ENCODE measurements at places on chromosomes 4 and X.

DNA sequence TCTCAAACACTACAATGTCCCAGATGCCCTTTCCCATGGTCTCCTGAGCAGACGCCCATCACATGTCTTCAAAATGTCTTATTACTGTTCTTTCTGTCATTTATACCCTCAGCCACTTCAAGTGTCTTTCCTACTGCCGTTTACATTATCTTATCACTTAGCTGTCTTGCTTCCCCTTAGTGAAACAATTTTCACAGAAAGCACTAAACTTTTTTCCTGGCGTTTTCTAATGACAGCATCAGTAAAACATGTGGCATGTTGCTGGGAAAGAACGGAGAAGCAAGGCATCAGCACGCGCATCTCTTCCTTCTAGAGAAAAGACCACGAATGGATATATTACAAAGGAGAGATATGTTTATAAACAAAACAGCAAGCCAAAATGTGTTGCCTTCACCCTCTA is 189.7 kb upstream of the SLIT2 start:
- DNase-seq: no peak

GRCh38 chrX:103309860-103310554 is 783 bp downstream of the BEX2 start:
- no peak for DNase-seq

GRCh38 chrX:36867143-36867542 is 141.0 kb upstream of the FAM47C start:
- DNase-seq: no peak

- no peak for DNase-seq
Measured at GRCh38 chr4:26085551-26085950, 171.5 kb downstream of the SMIM20 start.

- no peak for DNase-seq
Measured at GRCh38 chr4:173502282-173502681, 27.7 kb downstream of the HAND2 start.

DNA sequence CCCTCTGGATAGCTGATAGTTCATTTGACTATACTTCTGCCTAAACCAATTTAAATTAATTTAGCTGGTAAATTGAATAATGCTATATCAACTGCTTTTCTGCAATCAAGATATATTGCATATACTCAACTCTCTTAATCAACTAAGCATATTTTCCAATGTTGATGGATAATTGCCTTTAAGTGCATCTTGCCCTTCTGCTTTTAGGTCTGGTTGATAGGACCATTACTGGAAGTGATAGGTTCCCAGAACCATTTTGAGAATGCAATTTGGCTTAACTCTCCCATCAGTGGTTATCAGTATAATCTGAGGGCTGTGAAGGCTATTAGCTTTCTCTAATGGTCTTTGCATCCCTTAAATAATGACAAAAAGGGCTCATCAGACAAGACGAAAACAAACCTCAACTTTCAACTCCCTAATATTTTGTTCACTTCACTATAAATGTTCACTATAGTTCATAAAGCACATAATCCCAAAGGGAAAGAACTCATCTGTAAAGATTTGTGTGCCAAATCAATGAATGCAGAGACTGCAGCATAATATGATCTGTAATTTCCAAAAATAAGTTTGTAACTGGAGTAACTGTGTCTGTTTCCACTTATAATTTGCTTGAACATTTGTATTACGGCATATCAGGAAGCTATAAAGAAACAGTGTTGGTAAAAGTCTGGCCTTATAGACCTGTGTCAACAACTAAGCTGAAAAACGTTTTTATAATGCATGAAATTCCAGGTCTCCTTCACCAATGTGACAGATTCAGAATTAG is 273.6 kb downstream of the FBXO8 start:
- no peak for DNase-seq

GRCh38 chrX:16708016-16708415 is 4.5 kb downstream of the CTPS2 start:
- DNase-seq: no peak

DNA sequence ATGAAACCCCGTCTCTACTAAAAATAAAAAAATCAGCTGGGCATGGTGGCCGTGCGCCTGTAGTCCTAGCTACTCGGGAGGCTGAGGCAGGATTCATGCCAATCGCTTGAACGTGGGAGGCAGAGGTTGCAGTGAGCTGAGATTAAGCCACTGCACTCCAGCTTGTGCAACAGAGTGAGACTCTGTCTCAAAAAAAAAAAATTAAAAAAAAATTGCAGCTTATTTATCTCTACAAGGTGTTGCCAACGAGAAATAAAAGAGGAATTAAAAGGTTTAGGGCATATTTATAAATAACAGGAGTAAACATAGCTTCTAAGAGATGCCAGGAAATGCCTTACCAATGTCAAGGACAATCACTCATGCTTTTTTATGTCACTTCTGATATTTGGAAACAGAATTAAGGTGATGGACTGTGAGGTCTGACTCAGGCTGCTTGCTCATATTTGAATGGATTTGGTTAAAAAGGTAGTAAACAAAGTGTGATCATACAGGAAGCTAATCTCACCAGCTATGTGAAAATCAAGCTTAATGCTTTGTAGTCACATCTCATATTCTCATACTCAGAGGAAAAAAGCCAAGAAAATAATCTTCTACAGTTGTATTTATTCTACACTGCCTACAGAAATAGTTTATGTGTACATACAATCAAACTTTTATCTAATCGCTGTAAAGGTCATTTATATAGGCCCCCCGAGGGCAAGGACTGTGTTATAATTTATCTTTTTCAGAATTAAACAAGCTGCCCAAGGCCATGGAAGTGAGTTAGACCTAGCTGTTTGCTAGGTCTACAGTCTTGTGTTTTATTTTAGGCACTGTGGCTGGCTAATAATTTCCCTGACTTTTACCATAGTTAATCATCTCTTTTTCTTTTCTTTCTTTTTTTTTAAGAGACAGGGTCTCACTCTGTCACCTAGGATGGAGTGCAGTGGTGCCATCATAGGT is 61.1 kb upstream of the RBMX start:
- DNase-seq: no peak

- no peak for DNase-seq
Measured at GRCh38 chr4:4481399-4481994, 60.4 kb downstream of the STX18 start.

GRCh38 chrX:71640002-71640401 is 21.7 kb upstream of the CXCR3 start:
- no peak for DNase-seq

DNA sequence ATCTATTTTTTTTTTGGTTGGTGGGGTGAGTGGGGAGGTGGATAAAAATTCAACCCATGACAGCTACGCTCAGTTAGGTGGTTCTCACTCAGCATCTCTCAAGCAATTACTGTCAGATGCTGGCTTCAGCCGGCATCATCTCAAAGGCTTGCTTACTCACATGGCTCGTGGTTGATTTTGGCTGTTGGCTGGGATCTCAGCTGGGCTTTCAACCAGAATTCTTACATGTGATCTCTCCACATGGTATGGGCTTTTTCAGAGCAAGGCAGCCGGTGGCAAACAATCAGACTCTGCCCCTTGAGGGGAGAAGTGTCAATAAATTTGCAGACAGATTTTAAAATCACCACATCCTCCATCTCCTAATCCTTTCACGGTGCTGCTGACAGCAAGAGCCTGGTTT is 47.2 kb downstream of the SLC34A2 start:
- DNase-seq: no peak

- no peak for DNase-seq
Measured at GRCh38 chr4:113641025-113641431, 120.5 kb downstream of the CAMK2D start.

DNA sequence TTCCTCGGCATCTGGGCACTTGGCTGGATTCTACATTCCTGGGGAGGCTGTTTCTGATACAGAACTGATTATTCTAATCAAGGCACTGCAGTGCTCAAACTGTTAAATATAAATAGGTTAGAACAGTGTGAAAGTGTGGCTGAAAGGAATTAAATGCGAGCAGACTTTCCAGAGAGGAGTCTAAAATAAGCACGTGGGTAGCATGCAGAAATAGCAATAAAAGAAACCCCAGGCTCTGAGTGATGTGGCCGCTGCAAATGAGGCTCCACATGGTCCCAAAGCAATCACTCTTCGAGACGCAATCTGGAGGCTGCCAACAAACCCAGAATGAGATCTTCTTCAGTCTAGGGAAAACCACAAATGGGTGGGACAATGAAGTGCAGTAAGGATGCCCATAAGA is 30.6 kb upstream of the MTM1 start:
- DNase-seq: no peak

GRCh38 chr4:116413222-116413621 is 672.2 kb downstream of the TRAM1L1 start:
- DNase-seq: no peak

GRCh38 chr4:48542888-48543287 is 52.8 kb downstream of the ZAR1 start:
- DNase-seq: no peak

- no peak for DNase-seq
Measured at GRCh38 chrX:152901816-152902501, 4.1 kb downstream of the ZNF185 start.

- no peak for DNase-seq
Measured at GRCh38 chr4:88775529-88775928, 77.9 kb upstream of the NAP1L5 start.

GRCh38 chrX:150163956-150164726 is 199.0 kb upstream of the MAMLD1 start:
- no peak for DNase-seq

DNA sequence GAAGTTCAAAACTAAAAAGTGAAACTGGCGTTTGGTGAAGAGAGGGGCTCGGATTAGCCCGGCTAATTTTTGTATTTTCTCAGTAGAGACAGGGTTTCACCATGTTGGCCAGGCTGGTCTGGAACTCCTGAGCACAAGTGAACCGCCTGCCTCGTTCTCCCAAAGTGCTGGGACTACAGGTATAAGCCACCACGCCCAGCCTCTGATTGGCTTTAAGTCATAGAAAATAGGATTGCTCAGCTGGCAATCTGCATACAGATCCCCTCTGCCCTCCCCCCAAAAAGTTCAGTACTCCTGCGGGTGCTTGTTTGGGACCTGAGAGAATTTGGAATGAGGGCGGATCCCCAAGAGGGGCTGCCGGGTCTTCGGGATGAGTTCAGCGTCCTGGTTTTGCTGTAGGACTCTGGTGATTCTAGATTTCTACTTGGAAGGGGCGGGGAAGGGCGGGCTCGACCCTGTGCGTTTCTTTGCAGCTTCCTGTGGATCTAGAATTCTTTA is 537 bp upstream of the PRKX start:
- DNase-seq: no peak

GRCh38 chrX:118271775-118272174 is 74.1 kb upstream of the WDR44 start:
- DNase-seq: no peak

- DNase-seq: no peak
Measured at GRCh38 chrX:109911046-109911445, 91.9 kb upstream of the TMEM164 start.

DNA sequence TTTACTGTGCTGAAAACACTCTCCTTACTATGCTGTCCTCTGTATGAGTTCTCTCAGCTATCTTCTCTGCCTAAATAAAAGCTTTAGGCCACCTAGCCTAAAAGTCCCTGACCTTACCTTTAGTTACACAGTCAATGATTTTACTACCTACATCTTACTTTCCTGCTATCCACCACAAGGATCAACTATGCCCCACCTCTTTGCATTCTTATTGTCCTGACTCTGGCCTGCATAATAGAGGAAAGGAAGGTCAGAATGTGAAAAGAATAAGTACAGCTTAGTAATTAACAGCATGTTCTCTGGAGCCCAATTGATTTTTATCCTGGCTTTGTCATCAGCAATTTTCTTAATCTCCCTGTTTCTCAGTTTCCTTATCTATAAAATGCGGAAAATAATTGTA is 1257.8 kb downstream of the RPA4 start:
- DNase-seq: no peak

DNA sequence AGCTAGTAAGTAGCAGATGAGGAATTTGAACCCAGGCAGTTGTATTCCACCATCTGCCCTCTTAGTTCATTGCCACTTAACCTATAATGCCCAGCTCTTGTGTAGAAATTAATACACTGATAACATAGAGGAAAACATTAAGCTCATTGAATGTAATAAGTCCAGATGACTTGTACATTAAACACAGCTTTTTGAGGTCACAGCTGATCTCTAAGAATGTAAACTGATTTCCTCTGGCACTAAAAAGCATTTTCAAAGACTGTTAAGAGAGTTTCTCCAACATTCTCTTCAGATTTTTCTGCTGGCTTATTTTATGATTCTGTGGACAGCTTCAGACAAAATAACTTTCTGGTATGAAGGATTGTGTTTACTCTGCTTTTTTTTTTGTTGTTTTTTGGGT is 42.7 kb downstream of the HPRT1 start:
- DNase-seq: no peak

DNA sequence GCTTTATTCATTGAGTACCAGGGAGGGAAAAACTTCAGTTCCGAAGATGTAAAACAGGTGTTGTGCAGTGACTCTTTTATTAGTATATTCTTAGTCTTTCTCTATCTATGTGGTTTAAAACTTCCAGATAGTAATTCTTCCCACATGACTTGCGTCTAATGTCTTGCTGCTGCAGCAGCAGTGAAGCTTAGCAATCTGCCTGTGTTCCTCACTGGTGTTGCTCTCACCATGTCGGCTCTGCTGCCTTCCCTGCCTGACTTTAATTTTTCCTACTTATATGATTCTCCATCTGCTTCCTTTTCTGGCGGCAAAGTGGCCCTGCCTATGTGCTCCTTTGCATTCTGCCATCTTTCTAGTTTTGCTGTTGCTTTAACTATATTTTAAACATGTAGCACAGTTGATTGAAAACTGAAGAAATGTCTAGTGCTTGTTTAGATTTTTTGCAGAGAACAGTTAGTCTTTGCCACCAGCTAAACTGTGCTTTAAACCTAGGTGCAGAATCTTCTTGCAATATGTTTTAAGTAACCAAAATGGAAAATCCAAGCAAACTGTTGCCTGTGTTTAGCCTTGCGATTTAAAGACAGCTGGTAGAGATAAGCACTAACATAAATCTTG is 1934.2 kb upstream of the IGFBP7 start:
- no peak for DNase-seq

GRCh38 chr4:1471443-1472147 is 65.4 kb upstream of the NKX1-1 start:
- no peak for DNase-seq

DNA sequence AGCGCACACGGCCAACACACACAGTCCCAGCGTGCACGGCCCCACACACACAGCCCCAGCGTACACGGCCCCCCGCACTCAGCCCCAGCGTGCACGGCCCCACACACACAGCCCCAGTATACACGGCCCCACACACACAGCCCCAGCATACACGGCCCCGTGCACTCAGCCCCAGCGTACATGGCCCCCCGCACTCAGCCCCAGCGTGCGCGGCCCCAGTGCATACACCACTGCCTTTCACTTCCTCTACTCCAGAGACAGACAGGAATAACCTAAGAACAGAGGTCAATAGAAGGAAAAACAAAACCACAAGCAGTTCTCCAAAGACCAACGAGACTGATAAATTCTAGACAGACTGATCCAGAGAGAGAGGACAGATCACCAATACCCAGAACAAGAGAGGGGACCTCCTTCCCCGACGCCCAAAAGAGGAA is 17.1 kb downstream of the GAK start:
- DNase-seq: no peak
